ENCODE measurements at places on chromosomes 1 and 21.

DNA sequence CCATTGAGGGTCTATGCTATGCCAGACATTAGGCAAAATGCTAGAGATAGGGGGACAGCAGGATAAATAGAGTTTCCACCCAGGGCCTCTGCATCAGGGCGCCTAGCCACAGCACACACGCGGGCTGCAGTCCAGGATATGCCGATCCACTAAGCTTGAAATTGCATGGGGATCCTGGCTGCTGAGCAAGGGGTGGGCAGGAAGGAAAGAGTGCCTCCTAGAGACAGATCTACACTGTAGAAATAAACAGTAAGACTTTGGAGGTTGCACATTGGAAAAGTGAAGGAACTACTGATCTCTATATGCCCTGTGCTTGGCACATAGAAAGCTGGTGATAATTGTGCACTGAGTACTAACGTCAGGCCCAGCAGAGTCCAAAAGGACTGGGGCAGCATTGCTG, 411.1 kb downstream of the PRDM2 start:
- no peak for DNase-seq

- no peak for DNase-seq
Observed at GRCh38 chr1:27605796-27606707, 2.1 kb upstream of the AHDC1 start.

- no peak for DNase-seq
Observed at GRCh38 chr1:39640861-39641260, 1.4 kb upstream of the HEYL start.

GRCh38 chr1:217526636-217527035, 104.3 kb downstream of the GPATCH2 start:
- no peak for DNase-seq

- DNase-seq: no peak
Observed at GRCh38 chr1:27980216-27980845, 20.6 kb downstream of the XKR8 start.

- DNase-seq: no peak
Observed at GRCh38 chr21:31136891-31137290, 98.6 kb upstream of the KRTAP19-8 start.

DNA sequence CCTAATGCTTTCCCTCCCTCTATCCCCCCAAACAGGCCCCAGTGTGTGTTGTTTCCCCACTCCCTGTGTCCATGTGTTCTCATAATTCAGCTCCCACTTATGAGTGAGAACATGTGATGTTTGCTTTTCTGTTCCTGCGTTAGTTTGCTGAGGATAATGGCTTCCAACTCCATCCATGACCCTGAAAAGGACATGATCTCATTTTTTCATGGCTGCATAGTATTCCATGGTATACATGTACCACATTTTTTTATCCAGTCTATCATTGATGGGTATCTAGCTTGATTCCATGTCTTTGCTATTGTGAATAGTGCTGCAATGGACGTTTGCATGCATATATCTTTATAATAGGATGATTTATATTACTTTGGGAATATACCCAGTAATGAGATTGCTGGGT, 8.7 kb downstream of the PRSS38 start:
- DNase-seq: no peak

- no peak for DNase-seq
Observed at GRCh38 chr1:44422161-44422560, 17.1 kb downstream of the RNF220 start.

DNA sequence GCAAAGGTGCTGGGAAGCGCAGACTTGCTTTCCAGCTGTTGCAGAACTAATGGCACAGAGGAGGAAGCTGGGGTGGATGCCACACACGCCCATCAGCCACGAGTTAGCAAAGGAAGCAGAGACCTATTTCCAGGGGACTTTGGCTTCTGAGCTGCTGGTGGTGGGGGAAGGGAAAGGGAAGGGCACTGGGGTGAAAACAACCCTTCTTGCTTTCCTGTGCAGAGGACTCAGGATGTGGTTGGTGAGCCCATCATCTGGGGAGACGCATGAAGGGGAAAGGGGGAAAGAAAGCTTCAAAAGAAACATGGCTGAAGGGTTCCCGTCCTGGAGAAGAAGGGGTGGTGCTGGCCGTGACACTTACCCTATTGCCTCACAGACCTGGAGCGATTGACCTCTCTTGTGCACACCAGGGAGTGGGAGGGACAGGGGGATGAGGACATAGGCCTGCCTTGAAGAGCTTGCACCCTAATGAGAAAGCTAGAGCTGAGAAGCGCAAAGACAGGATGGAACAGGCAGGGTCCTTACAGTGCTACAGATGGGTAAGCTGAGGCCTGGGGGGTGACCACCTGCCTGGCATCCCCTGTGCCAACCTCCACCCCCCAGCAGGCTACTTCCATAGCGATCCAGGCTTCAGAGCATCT, 140.8 kb upstream of the RAB4A start:
- DNase-seq: no peak

- DNase-seq: no peak
Observed at GRCh38 chr1:223143537-223144248, 645 bp upstream of the TLR5 start.

- no peak for DNase-seq
Observed at GRCh38 chr1:6962478-6962995, 177.3 kb downstream of the CAMTA1 start.

GRCh38 chr1:168348146-168348709, 67.6 kb downstream of the TBX19 start:
- no peak for DNase-seq

DNA sequence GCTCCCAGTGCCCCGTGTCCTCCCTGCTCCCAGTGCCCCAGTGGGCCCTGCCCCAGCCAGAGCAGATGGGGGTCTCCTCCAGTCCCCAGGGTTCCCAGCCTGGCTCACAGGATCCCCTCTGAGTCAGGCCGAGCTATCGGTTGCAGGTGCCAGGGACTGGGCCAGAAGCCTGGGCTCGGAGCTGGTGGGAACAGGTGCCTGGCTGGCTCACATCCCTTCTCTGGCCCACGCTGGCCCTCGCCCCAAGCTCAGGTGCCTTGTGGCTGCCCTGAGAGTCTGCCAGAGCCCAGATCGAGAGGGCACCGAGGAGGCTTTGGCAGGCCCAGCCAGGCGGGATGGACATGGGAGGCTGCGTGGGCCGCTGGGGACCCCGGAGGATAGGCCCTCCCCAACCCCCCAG, 18.9 kb downstream of the PLCH2 start:
- no peak for DNase-seq

GRCh38 chr1:57854436-57854835, 430.6 kb upstream of the DAB1 start:
- DNase-seq: no peak

All from stimulated activated CD8-positive, alpha-beta memory T cell treated with anti-CD3 and anti-CD28 coated beads, Interleukin-4, amount 100 ng/mL, for 4 hours (primary cell).